ENCODE measurements at places on chromosomes 7 and 10.

DNA sequence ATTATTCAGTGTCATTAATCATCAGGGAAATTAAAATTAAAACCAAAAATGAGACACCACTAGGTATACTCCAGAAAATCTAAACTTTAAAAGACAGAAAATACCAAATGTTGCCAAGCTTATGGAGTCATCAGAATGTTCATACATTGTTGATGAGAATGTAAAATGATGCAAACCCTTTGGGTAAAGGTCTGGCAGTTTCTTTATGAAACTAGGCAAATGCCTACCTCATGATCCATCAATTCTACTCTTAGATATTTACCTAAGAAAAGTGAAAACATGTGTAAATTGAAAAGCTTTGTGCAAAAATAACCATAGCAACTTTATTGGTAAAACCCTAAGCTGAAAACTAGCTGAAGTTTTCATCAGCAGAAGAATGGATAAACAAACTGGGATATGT, 329.5 kb upstream of the MEOX2 start:
- no peak for DNase-seq

GRCh38 chr10:6766131-6766801, 186.2 kb upstream of the PRKCQ start:
- peak; percentile 65 for DNase-seq

DNA sequence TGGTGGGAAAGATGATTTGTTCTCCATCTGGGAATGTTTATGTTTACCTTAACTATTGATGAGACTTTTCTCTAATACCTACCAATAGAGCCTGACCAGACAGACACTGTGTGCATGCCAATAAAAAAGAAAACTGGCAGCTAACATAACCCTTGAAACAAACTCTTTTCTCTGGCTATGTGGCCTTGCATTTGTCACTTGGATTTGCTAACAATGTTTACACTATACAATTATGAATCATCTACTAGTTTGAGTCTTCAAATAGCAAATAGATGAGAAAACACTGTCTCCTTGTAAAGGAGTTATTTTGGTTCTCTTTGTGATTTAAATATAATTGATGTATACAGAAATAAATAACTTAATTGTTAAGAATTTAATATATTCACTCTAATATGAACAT, 273.1 kb downstream of the SEMA3D start:
- peak; percentile 24 for DNase-seq

DNA sequence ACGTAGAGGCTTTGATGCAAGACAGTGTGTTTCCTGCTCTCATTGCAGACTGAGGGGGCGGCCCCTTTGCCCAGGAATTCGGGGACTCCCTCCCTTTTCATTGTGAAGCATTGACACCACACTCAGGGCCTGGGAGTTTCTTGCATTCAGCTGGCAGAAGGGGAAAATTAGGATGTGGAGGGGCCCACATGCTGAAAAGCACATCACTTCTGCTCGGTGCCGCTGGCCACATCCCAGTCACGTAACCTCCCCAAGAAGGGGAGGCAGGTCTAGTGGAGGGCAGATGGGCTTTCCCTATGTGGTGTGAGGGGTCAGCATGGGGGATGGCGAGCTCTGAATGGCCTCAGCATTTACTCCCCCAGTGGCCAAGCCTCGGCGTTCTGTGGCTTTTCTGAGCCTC, 47.9 kb downstream of the ADCY1 start:
- DNase-seq: no peak

DNA sequence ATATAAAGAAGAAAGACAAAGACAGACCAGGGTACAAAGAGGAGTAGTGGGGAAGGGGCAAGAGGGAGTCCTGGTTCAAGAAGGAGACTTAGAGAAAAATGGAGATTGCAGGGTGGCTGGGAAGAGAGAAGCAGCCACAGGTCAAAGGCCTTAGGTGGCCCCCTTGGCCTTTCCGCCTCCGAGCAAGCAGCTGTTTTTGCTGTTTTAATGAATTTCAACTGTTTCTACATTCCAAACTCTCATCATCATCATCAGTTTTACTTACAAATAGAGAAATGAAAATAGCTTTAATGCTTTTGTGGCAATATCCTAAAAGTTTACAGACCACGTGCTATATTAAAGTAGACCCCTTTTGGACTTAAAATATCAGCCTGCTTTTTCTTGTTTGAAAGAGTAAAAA, 399.7 kb downstream of the EXOC4 start:
- DNase-seq: no peak

All from GM03348 (cell line).